GM12892 (cell line): ENCODE measurements at places on chromosomes 7 and 10.

- DNase-seq = no peak
Measured at GRCh38 chr7:121966276-121966934, 93.4 kb downstream of the PTPRZ1 start.

- no peak for DNase-seq
Measured at GRCh38 chr7:55212176-55212575, 153.0 kb upstream of the LANCL2 start.

- no peak for DNase-seq
Measured at GRCh38 chr7:2053395-2053794, 179.3 kb downstream of the MAD1L1 start.

GRCh38 chr10:77965294-77965693 lies 38.7 kb upstream of the DLG5 start:
- DNase-seq = no peak

DNA sequence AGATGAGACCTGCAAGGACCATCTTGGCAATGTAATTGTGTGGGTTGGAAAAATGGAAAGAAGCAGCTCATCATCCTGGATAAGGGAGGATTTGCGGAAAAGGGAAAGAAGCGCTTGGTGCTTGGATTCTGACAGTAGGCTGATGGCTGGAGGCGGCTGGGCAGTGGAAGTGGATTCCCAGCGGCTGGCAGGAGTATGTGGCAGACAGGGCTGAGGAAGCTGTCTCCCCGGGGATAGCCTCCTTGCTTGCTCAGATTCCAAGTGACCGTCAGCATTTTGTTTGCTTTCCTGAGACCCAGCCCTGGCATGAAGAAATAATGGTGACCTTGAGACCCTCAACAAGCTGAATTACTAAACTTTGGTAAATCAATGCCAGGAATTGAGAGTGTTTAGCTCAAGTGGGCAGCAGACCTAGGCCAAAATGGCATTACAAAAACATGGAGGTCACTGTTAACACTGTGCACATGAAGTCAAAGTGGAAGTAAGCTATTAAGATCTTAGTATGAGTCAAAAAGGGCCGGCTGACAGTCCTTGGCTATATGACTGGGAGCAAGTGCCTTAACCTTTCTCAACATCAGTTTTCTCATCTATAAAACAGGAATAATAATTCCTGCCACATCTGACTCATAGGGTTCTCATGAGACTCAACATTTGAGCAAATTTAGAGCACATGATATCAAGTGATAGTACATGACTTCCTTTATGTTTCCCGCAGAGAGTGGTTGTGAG lies 21.3 kb downstream of the SLC25A28 start:
- no peak for DNase-seq

- DNase-seq = no peak
Measured at GRCh38 chr10:101351477-101351876, 2.5 kb upstream of the BTRC start.

GRCh38 chr7:100968031-100968430 lies 1.3 kb upstream of the MUC12 start:
- no peak for DNase-seq

DNA sequence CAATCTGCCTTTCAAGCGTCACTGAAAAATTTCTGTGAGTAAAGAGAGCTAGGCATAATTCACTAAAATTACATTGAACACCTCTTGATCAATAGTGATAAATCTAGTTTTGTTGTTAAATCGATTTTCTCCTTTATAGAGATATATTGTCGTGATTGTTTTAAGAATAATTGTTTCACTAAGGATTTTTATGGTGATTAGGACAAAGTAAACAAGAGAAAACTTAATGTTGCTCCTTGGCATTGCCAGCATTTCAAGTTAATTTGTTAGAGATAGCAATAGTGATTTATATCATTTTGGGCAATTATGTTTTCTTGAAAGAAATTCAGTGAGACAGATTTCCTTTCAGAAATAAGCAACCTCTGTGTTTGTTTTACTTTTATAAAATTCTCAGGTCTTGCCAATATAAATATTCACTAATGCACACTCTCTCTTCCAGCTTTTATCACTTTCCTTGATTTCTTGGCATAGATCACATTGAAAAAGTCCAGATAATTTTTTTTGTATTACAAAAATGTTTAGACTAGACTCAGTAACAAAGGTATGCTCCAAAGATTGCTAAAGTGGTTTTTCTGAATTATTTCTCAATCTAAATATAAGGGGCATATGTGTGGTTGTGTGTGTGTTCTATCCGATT lies 538.7 kb downstream of the TFEC start:
- DNase-seq = no peak

DNA sequence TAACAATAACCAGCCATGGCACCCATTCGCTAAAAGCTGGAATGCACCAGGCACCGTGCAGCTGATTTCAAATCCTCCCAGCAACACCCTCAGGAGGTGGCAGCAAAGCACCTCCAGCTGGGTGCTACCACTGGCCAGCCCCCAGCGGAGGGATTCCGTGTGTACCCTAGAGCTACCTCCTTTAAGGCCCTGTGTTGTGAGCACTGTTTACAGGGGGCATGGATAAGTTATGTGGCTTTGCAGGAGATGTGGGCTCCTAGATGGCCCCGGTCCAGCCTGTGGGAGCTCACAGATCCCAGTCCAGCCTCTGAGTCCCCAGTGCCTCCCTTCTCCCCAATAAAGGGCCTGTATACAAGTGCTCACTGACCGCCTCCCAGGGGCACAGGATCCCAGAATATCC lies 27.1 kb downstream of the TNRC18 start:
- DNase-seq = peak; percentile 68

GRCh38 chr10:97384156-97384555 lies 17.0 kb downstream of the RRP12 start:
- no peak for DNase-seq

DNA sequence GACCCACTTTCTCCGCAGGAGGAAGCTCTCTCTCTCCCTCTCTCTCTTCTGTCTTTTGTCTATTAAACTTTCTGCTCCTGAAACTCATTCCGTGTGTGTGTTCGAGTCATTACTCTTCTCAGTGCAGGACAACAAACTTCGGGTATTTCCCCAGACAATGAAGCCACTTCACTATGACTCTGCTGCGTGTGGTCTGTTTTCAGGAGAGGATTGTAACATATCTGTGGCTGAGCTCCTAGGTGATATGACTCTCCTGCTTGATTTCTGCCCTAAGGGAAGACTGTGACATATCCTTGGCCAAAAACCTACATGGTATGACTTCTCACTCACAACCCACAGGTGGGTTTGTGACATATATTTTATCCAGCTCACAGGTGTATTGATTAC lies 39.9 kb upstream of the ZNF107 start:
- DNase-seq = no peak
